ENCODE measurements at places on chromosomes 13 and 19.

GRCh38 chr19:3646336-3647092 lies 19.9 kb upstream of the CACTIN start:
- DNase-seq: no peak

- DNase-seq: no peak
Observed at GRCh38 chr19:43078311-43078710, 4.2 kb downstream of the PSG2 start.

GRCh38 chr13:95060014-95060519 lies 241.2 kb downstream of the ABCC4 start:
- no peak for DNase-seq

GRCh38 chr19:17262557-17262956 lies 2.0 kb downstream of the USHBP1 start:
- DNase-seq: no peak

GRCh38 chr13:36870050-36870692 lies 49.9 kb downstream of the SMAD9 start:
- no peak for DNase-seq

GRCh38 chr13:30128591-30128990 lies 178.8 kb downstream of the KATNAL1 start:
- DNase-seq: no peak

DNA sequence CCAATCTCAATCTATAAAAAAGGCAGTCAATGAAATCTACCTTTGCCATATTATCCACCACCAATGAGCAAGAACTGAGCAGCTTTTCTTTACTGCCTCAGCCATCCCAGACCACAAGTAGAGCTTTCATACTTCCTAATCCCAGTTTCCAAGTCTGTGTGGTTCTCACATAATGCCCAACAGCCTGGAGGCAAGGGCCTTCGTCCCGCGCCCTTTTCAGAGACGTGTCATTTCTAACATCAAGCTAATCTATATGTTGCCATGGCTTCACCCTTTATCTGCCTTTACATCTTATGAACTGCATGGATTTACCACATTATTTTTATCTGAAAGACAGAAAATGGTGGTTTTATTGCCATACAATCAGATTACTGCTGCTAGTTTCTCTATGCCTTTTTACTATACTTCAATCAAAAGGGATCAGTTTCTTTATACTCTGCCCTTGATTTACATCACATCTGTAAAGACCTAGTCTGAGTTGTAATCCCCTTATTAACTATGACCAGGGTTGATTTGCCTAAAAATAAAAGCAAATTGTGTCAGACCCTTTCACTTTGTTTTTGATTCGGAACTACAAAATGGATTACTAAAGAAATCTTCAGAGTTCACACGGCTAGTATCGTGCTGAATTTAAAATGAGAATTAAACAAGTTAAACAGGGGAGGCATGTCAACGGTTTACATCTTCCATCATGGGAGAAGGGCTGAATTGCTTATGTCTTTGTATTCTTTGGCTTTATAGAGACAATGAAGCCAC lies 5.9 kb downstream of the EFNB2 start:
- DNase-seq: no peak

- no peak for DNase-seq
Observed at GRCh38 chr13:70206671-70207070, 98.4 kb upstream of the KLHL1 start.

GRCh38 chr13:113922412-113923118 lies 51.3 kb downstream of the C13orf46 start:
- no peak for DNase-seq

GRCh38 chr19:15136234-15136954 lies 29.2 kb downstream of the SYDE1 start:
- DNase-seq: no peak

DNA sequence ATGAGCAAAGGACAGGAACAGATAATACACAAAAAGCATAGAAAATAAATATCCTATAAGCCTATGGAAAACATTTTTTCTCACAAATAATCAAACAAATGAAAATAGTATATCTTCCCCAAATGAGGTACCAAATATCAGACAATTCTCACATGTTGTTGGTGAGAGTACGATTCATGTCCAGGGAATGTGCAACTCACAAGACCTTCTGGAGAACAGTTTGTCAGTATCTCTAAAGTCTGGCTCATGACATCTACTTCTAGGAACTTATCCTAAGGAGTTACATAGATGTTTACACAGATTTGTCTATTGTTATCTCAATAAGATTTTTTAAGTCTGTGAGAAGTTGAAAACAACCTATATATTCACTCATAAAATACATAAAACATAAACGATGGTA lies 80.3 kb upstream of the ARHGEF7 start:
- no peak for DNase-seq

DNA sequence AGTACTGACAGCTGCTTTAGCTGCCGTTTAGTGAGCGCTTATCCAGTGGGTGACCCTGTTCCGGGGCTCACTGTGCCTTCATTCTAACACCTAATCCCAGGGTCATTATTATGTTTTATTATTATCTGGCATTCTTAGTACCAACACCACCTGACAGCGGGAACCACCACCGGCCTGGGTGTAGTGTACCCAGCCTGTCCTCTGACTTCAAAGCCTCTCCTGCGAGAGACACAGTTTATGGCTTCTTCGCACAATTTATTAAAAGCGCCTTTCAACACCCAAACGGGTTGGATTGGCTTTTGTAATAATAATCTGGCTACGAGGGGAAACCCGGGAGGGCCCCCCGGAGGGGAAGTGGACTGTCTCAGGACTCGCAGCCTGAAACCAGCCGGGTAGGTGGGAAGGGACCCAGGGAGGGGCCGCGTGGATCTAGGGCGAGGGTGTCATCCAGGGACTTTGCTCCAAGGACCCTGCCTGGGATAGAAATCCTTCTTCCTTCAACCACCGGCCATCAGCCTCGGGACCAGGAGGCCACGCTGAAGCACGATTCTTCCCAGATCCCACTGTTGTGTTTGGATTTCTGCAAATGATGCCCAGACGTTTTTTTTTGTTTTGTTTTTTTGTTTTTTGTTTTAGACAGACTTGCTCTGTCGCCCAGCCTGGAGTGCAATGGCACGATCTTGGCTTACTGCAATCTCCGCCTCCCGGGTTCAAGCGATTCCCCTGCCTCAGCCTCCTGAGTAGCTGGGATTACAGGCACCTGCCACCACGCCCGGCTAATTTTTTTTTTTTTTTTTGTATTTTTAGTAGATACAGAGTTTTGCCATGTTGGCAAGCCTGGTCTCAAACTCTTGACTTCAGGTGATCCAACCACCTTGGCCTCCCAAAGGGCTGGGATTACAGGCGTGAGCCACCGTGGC lies 1.6 kb upstream of the ZBTB7A start:
- no peak for DNase-seq

DNA sequence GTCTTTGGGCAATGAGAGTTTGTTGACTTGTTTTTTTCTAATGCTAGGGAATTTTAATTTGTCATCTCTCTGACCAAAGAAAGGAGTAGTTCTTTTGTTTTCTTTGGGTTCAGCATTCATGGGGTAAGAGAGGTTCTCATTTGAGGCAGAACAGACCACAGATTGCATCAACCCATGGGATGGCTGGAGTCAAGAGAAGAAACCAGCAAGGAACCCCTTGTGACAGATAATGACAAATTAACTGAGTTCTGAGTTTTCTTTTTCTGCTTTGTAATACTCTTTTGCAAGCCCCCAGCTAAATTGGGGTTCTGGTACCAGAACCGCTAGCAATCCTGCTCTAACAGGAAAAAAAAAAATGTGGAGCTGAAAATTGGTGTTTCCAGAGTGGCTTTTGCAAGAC lies 864.1 kb downstream of the DIAPH3 start:
- DNase-seq: no peak

All from NCI-H1436 treated with DMSO at 0.1 percent for 48 hours (cell line).